ENCODE measurements at places on chromosomes 13 and 19.
A peak's percentile ranks its signal among the peaks of the same experiment; 100 is the strongest.

DNA sequence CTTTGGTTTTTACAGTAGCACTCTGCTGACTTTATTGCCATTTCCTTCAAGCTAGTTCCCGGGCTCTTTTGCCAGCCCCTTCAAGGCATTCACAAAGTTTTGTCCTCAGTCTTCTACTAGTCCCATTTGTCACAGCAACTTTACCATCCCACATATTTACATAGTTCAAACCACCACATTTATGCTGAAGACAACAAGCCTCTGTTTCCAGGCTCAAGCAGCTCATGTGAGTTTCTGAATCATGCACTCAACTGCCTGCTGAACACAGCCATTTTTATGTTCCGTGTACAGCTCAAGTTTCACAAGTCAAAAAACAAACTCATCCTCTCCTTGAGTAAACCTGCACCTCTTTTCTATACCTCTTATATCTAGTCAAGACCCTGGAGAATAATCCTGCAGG, 977.0 kb upstream of the SLC10A2 start:
- no peak for DNase-seq

GRCh38 chr13:60441761-60442160, 44.7 kb downstream of the TDRD3 start:
- DNase-seq: no peak

DNA sequence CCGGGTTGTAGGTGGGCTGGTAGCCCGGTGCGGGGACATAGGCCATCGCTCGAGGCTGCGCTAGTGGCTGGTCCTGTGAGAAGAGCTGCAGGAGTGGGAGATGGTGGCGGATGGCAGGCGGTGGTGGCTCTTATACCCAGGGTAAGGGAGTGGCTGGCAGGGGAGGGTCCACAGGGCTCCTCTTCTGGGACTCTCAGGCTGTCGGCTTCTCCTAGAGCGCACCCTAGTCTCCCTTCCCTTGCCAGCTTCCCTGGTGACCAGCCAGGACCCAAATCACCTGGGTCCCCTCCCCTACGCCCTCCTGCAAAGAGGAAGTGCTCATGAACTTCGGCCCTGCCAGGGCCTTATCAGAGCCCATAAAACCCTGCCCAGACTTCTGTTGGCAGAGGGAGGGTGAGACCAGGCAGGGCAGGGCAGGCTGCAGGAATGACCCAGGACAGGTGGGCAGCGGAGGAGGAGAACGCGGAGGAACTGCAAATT, at the start of gene LGALS4:
Gene LGALS4 (minus strand): TSS at position 105 of the 480 bp plus-strand sequence. CDS start 59 bp downstream, at position 46.
- peak; percentile 44 for DNase-seq

GRCh38 chr19:18425515-18426415, 6.6 kb downstream of the SSBP4 start:
- DNase-seq: no peak

DNA sequence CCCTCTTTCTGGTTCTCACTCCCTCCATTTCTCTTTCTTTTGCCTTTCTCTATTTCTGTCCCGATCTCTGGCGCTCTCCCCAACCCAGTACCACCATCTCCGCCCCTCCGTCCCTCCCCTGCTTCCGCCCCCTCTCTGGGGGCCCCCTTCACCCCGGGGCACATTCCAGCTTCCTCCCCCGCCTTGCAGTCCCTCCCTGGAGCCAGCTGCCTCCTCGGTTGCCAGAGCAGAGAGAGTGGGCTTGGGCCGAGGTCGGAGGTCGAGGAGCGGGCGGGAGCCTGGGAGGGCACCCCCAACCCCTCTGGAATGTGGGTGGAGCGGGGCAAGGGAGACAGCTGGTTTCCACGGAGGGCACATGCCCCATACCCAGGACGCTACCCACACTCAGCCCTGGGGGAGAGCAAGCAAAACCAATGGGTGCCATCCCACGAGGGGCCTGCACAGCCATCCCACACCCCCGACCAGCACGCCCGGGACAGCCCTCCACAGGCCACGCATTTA, 6.5 kb upstream of the CIRBP start:
- no peak for DNase-seq

- DNase-seq: no peak
Observed at GRCh38 chr13:79502859-79503468, 22.0 kb downstream of the NDFIP2 start.

DNA sequence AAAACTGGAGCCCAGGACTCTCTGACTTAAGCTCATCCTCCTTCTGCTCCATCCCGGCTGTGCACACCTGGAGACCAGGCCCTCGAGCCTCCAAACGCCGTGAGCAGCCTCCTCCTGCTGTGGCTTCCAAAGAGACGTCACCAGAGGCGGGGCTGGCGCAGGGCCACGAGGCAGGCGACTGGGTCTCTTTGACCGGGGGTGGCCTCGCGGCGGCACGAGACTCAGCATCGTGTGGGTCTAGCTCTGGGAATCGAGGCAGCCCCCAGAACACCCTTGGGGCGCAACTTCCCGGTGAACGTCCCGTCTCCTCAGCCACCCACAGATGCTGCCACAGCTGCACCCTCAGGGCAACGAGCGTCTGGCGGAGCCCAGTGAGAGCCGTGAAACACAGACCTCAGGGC, 22.8 kb downstream of the RASA3 start:
- DNase-seq: no peak

DNA sequence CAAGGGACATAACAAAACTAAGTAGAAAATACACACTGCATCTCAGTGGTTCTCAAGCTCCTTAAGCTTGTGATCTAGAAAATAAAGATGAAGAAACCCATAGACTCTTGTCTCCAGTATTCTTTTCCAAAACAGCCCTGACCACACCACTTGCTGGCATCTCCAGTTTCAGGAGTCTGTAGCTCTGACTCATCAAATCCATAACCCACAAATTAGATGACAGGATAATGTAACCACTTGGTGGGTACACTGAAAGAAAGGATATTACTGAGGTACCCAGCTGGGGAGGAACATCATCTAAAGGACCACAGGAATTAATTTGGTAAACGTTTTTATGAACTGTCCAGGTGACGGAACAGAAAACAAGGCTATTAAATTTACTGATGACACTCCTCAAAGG, 214.7 kb downstream of the VWA8 start:
- DNase-seq: no peak

- no peak for DNase-seq
Observed at GRCh38 chr13:27271570-27272096, 1.0 kb downstream of the RASL11A start.

DNA sequence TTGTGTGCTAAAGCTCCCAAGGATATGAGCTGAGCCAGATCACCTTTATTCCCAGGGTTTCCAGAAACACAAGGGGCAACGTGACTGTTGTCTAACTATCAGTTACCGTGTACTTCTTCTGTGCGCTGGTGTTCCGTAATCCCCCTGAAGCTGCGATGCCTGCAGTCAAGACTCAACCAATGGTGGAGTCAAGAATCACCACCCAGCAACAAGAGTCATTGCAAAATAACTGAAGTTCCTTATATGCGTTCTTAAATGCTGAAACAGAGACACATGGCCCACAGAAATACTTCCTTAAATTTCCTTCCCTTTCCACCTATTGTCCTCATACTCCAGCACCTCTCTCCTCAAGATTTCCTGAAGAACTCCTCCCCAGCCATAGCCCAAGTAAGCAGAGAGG, 200.2 kb downstream of the KATNAL1 start:
- DNase-seq: no peak

- DNase-seq: no peak
Observed at GRCh38 chr19:29277102-29277501, 64.2 kb upstream of the UQCRFS1 start.

DNA sequence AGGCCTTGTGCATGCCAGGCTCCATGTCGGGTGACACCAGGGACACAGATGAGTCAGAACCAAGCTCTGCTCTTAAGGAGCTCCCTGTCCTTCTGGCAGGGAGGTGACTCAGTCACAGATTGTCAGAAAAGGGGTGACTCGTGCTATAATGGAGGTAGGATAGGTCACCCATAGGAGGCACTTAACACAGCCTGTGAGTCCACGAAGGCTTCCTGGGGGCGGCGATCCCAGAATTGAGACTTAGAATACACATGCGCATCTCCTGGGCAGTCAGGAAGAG, 19.6 kb downstream of the FUZ start:
- no peak for DNase-seq

- peak; percentile 55 for DNase-seq
Observed at GRCh38 chr19:38989066-38989605, 13.6 kb upstream of the FBXO17 start.

DNA sequence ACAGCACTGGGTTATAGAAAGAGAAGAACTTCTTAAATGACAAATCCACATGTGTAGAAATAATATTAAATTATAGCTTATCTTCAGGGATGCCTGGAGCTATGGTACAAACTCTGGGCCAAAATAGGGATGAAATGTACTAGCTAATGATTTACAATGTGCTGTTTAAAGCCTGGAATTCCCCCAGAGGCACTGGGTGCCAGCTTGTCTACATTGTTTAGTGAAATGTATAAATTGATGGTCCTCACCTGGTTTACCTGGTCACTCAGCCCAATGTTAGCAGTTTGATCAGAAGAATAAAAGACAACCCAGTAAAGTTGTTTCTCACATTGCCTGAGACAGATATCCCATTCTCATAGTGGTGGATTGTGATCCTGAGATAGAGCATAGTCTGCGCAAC, 597.2 kb downstream of the DIAPH3 start:
- DNase-seq: no peak

DNA sequence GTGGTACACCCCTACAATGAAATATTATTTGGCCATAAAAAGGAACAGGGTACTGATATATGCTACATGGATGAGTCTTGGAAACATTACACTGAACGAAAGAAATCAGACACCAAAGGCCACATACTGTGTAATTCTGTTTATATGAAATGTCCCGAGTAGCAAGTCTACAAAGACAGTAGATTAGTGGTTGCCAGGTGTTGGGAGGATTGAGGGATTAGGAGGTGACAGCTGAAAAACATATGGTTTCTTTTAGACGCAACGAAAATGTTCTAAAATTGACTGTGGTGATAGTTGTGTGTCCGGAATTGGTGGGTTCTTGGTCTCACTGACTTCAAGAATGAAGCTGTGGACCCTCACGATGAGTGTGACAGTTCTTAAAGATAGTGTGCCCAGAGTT, 35.1 kb downstream of the IL17D start:
- no peak for DNase-seq

DNA sequence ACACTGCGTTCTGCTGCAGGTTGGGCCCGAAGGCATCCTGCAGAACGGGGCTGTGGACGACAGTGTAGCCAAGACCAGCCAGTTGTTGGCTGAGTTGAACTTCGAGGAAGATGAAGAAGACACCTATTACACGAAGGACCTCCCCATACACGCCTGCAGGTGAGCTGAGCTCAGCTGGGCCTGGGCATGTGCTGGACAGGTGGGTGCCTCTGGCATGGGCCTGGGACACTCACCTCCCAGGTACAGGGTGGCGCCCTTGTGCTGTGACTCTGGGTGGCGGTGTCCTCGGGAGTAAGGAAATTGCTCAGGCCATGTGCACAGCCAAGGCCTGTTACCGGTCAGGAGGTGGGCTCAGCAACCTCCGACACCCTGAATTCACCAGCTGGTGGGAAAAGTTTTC, 14.2 kb downstream of the UPF1 start:
- DNase-seq: no peak

DNA sequence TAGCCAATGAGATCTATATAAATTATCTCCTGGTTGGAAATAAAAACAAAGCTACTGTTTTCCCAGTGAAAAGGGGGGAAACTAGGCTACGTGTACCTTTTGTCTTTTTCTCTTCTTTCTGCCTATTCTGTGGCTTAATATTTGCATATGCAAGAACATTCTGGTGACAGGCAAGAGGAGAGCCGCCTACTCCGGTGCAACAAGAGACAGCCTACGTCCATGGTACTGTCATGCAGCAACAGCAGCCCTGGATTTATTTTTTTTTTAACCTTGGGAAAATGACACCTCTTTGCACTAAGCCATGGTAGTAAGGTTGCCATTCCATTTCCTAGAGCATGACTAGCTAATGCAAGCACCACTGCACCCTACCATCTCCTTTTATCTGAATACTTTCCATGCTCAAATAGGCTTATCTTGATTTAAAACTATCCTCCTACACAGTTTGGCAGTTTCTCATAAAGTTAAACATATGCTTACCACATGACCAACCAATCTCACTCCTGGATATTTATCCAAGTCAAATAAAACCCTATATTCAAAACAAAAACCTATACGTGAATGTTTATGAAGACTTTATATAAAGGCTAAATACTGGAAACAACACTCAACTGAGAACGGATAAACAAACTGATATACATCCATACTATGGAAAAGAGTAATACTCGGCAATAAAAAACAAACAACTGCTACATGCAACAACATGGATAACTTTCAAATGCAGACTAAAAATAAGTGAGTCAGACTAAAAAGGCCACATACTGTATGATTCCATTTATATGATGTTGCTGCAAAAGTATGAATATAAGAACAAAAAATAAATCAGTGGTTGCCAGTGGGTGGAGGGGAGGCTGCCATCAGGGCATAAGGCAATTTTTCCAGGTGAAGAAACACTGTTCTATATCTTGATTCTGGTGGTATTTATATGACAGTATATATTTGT, 17.3 kb downstream of the NUFIP1 start:
- no peak for DNase-seq

DNA sequence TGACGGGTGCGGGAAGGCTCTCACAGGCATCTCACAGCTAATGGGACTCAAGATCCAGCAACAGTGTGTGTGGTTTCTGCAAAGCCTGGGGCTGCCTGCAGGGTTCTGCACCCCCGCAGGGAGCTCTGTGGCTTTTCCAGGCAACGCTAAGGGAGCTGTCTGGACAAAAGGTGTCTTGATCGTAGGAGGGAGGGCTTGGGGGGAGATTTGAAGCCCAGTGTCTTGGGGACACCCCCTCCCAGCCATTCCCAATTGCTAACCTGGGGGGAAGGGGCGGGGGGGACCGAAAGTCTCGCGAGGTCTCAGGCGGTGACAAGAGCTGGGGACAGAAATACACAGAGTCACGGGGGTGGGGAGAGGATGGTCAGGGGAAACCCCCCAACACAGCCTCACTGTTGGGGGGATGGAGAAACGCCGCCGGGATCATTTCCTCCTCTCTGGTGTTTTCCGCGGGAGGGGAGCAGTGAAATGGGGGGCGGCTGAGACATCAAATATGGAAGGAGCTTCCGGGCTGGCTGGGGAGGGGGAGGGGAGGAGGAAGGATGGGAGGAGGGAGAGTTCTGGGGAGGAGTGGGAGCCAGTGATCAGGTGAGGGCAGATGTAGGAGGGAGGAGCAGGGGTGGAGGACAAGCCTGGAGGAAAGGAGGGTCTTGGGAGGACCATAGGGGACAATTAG, 13.3 kb downstream of the KCNC3 start:
- DNase-seq: peak; percentile 68

DNA sequence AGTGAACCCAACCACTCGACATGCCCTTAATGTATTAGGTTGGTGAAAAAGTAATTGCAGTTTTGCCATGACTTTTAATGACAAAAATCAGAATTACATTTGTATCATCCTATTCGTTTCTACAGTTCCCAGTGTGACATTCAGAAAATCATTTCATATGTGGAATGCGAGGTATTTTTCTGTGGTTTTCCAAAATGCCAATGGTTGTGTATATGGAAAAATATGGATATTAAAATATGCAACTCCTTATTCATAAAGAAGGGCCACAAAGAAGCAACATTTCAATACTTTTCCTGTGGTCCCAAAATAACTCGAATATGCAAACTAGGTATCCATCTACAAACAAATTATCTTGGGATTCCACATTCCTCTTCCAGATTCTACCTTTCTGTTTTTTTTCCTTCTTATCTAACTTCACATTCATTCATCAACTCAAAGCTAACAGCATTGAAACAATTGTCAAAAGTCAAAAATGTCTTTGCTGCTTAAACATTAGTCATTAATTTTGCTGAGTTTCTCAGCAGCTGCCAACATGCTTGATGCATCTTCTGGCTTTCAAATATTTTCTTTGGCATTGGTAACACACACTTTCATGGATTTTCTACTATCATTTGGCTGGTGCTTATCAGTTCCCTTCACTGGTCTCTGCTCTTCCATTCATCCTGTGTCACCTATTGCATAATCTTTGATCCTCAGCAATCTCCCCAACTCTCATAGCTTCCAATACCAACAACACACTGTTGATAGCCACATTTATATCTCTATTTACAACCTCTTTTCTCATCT, 1445.4 kb downstream of the EFNB2 start:
- no peak for DNase-seq
